ENCODE measurements at places on chromosomes 7 and 10.
A peak's percentile ranks its signal among the peaks of the same experiment; 100 is the strongest.

DNA sequence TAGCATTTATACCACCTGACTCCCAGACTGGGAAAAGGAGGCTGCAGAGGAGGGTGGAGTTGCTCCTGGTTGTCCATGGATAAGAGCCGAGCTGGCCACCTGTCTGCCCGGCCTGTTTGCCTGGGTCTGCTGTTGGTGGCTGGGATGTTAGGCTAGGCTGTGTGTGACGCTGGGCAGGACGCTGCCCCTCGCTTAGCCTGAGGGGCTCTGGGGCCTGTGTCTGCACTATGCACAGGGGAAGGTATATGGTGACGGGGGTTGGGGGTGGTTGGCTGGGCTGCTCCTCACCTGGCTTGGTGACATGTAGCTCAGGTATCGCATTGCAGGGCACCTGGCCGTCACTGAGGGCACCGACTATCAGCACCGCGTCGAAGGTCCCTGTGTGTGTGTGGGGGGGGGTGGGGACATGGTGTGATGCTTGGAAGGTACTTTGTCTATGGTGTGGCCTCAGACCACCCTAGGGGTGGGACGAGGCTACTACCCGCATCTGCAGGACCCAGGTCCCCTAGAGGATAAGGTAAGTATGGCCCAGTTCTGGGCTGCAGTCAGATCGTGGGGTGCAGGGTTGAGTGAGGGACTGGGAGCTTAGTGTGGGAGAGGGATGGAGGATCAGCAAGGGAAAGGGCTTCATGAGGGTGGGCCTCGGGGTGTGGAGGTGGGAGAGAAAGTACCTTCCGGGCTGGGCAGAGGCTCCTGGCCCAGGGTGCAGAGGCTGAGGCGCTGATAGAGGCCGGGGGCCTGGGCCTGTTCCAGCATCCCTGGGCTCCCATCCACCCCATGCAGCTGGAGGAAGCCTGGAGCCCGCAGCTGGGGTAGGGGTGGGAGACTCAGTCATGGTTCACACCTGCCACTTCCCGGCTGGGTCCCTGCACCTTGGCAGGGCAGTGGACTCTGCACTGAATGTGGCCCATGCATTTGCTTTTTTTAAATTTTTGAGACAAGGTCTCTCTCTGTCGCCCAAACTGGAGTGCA is 2.3 kb downstream of the METTL27 start:
- no peak for DNase-seq

GRCh38 chr10:117967149-117967650 is 79.5 kb downstream of the RAB11FIP2 start:
- DNase-seq = no peak

GRCh38 chr7:127525866-127526480 is 59.4 kb downstream of the GCC1 start:
- no peak for DNase-seq

- no peak for DNase-seq
These were observed 26.0 kb downstream of the CYP3A5 start for GRCh38 chr7:99653754-99654153.

DNA sequence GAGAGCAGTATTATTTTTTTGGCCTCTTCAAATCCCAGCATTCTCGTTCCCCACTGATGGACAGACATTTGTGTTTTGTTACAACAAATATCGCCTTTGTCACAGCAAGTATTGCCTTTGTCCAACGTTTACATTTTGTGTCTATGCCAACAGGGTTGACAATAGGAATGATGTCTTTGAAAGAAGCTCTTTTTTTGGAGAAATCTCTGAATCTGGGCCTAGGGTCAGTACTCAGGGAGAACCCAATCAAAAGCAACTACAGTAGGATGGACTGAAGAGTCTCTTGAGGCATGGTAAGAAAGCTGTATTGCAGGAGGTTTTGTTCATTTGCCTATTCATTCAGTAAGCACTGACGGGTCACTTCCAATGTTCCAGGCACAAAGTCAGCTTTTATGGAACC is 57.7 kb upstream of the KLF14 start:
- DNase-seq = peak; percentile 53

DNA sequence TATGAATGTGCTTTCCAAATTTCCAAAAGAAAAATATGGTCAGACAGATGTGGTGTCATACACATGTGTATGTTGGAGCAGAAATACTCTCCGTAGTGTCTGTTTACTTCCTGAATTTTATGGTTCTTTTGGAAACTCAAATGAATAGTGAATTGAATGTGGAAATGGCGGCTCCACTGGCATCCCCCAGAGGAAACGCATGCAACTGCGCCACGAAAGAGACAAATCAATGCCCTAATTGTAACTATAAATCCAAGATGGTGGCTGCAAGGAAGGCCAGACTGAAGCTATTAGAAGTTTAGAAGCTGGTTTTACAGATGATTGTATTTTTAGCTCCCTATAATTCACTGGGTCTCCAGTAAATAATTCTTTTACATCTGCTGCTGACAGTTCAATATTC is 246.7 kb downstream of the FGFR2 start:
- DNase-seq = no peak

DNA sequence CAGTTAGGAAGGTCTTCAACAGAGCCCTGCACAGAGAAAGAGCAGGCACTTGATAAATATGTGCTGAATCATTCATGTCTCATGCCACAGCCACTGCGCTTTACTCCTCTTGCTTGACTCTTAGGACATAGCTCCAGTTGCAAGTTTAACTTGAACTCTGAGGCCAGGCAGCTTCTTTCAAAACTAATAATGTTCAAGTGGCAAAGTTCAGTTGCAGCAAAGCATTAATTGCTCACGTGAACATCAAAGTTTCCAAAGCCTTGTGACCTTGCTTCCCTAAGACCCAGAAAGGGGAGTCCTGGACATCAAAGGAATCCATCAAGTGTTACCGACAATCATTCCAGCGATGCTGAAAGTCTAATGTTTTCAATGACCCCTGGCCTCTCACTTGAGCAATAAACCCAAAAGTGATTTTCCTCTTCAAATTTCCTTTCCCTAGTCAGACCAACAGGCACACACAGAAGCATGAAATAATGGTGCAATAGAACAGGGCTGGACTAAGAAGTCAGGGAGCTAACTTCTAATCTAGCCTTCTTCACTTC is 21.8 kb upstream of the TECTB start:
- no peak for DNase-seq

DNA sequence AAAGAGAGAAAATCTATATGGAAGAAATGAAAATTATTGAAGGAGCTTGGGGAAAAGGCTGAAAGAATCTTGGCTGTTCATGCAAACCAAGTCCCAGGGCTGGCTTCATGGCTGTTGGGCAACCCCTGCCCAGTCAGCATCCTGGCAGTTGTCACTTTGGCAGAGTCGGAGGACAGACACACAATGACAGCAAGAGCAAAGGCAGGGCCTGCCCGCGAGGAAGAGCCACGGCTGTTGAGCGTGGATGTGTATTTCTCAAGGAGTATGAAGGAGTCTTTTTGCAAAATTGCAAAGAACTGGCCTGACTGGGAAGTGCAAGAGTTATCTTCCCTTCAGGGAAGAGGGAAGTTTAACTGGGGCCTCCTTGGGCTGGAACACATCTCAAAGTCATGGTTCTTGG is 11.7 kb downstream of the PTPRE start:
- DNase-seq = peak; percentile 27

- peak; percentile 32 for DNase-seq
These were observed 135.8 kb upstream of the GPR26 start for GRCh38 chr10:123530166-123530870.

- no peak for DNase-seq
These were observed 72.0 kb downstream of the SCRN1 start for GRCh38 chr7:29917641-29918040.

DNA sequence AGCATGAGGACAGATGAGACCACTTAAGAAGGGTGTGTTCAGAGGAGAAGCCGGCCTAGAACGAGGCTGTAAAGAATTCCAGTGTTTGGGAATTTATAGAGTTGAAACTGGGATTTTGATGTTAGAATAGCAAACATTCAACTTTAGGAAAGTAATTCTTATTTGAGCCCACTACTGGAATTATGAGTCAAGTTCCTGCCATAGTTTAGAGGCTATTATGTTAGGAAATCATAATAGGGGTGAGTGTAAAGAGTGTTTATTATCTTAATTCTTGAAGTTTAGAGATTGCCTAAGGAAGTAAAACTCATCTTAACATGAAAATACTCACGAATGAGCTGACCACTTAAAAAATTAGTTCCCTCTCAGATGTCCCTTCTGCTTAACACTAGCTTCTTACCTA is 2.1 kb downstream of the CBLL1 start:
- DNase-seq = no peak

DNA sequence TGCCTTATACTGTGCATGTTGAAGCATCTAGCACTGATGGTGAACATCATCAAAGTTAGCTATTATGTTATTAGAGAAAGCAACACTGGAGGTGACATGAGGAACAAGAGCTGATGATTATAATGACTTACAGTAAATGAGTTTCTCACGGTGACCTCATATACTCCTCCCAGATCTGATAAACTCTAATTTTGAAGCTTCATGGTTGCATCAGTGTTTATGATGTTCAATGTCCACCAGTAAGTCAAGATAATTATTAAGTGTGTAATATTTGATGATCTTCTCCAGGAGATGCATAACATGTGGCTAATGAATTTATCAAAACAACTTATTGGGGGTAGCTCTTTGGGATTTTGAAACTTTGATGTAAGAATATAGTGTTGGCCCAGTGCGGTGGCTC is 27.5 kb downstream of the MGAM2 start:
- no peak for DNase-seq

DNA sequence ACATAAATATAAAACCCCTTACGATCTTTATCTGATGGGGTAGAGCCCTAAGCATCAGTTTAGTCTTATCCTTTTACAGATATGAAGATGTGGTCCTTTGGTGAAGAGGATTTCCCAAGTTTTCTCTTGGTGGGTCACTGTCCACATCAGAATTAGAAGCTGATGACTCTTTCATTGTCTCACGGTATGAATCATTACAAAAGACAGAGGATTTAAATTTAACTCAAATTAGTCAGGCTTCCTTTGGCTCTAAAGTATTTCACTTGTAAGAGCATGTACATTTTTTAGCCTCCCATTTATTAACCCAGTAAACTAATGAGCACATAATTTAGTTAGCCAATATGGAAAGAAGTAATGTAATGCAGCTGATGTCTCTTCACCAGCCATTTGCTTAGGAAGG is 49.9 kb upstream of the TMEM26 start:
- no peak for DNase-seq

DNA sequence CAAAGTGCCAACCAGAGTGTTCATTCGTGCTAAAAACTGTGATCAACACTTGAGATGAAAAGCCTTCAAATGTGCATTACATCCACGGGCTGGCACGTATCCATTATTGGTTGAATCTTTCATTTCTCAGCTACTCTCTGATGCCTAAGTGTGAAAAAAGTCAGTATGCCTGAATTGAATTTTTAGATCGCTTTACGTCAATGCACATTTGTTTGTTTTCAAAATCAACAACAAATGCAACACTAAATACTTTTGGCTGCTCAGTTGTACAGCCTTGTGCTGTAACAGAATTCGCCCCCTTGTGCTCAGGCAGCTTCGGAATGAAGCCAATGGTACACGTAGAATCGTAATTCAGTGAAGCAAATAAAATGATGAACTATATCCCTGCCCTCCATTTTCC is 446.5 kb upstream of the NRP1 start:
- DNase-seq = no peak

GRCh38 chr7:29243910-29244655 is 49.5 kb downstream of the CHN2 start:
- DNase-seq = no peak

GRCh38 chr10:66981361-66982052 is 55.7 kb downstream of the LRRTM3 start:
- no peak for DNase-seq

DNA sequence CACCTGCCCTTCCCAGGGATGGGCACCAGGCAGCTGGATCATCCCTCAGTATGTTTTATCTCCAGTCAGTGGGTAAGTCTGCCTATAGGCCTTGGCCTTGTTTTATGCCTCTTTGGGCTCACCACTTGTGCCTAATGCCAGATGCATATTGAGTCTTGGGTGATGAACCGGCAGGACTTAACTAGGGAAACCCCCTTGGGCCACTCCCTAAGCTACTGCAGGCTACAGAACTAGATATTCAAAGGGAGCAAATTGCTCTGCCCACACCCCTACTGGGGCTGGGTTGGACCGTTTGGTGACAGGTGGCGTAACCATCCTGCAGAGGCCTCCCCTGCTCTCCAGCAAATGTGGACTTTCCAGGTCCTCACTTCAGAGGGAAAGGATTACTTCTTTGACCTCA is 115.7 kb upstream of the GDF10 start:
- DNase-seq = no peak

GRCh38 chr10:91803386-91804125 is 5.3 kb downstream of the TNKS2 start:
- no peak for DNase-seq

DNA sequence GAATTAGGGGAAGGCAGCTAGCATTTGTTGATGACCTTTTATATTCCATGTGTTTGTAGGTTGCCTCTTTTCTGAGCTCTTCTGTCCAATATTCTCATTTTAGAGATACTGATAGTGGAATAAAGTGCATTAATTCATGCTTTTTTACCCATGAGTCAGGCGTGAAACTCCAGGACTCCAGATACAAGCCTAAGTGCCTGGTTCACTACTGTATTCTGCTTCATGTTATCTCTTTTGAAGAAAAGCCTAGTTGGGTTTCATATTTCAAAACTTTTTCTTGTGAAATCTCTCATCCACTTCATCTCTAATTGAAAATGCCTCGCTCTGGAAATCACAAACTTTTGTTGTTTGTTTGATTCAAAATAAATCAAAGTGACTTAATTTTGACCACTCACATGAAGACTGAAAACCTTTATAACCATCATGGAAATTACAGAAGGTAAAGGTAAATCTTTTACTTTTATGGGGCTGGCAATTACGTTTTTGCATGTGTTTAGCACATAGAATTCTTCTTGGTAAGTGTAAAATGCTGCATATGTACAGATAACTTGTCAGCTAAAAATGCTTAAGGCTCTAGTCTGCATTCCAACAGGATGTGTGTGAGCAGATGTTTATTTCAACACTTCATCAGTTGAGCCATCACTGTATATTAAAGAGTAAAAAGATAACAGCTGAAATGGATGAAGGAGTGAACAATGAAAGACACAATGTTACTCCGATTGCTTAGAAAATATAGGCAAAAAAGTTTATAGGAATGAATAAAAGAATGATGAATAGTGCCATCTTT is 961.8 kb upstream of the CELF2 start:
- no peak for DNase-seq

DNA sequence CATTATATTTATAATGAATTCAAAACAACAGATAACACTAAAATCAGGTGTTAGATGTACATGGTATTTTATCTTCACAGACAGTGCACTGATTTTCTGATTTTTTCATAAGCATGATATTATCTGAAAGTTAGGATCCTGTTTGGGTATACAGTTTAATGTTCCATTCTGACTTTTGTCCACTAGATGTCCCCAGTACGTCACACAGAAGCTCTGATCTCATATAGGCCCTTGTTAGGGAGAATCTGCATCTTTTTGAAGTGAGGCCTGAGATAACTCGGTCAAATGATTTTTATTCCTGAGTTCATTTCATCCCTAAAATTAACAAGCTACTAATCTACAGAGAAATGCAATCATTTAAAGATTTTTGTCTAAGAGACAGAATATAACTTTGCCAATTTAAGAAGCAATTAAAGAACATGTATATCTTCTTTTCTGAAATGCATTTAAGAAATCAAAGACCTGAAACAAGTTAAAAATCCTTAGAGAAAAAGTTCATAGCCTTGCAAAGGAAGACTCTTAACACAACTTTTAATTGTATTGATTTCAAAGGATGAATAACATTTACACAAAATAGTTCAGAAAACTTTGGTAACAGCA is 72.0 kb upstream of the TES start:
- peak; percentile 74 for DNase-seq

- no peak for DNase-seq
These were observed 39.1 kb upstream of the OPALIN start for GRCh38 chr10:96397902-96398301.

Data from midbrain (tissue), 1 donor.